ENCODE measurements at places on chromosomes 5 and 9. TPM values are rescaled to one million over a fixed set of nuclear protein-coding genes. Genes with fewer than 3 reads are reported as not detected.
A peak's percentile ranks its signal among the peaks of the same experiment; 100 is the strongest.

ANKRD31 gene
- 0.59 TPM for total RNA-seq

HAVCR1 gene
- not detected for total RNA-seq

CATSPER3 gene
- total RNA-seq: 0.74 TPM

SPARC gene
- total RNA-seq: 218 TPM

GRCh38 chr5:3862906-3863305, 267.3 kb downstream of the IRX1 start:
- no peaks in the 10 kb centered on the region for H3K36me3 ChIP-seq
- H3K27me3 ChIP-seq: no peaks in the 10 kb centered on the region
- DNase-seq: no peak
- no peak overlapping the region for H3K4me3 ChIP-seq
- no peak overlapping the region for H3K27ac ChIP-seq

GRCh38 chr5:58459146-58460001, 512 bp downstream of the PLK2 start:
- H3K27me3 ChIP-seq: peaks cover 8% of the 10 kb centered on the region
- peak overlapping the region; percentile 74 for H3K4me3 ChIP-seq
- H3K4me1 ChIP-seq: peaks cover 7% of the 10 kb centered on the region
- no peak overlapping the region for H3K27ac ChIP-seq
- peak; percentile 68 for DNase-seq

OSMR gene
- 2.3 TPM for total RNA-seq

GRCh38 chr5:173538654-173539053, 77.8 kb downstream of the BOD1 start:
- no peaks in the 10 kb centered on the region for H3K36me3 ChIP-seq
- DNase-seq: no peak
- no peaks in the 10 kb centered on the region for H3K4me1 ChIP-seq
- H3K27me3 ChIP-seq: no peaks in the 10 kb centered on the region
- no peak overlapping the region for H3K4me3 ChIP-seq

DNA sequence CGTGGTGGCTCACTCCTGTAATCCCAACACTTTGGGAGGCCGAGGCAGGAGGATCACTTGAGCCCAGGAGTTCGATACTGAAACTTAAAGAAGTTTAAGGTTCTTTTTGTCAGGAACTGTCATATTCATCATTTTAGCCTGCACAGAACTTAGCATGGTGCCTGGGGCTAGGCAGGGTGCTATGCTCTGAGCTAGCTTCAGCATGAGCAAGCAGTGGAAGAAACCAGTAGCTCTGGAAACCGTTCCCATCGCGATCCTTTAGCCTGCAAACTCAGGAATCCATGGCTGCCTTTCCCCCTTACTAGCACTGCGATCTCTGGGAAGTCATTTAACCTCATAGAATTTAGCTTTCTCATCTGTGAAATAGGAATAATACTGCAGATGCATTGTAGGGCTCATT, 80.4 kb downstream of the PTCH1 start:
- peaks cover 3% of the 10 kb centered on the region for H3K4me1 ChIP-seq
- DNase-seq: no peak

PGM5 gene
- not detected for total RNA-seq

SLC25A2 gene
- not detected for total RNA-seq

DNA sequence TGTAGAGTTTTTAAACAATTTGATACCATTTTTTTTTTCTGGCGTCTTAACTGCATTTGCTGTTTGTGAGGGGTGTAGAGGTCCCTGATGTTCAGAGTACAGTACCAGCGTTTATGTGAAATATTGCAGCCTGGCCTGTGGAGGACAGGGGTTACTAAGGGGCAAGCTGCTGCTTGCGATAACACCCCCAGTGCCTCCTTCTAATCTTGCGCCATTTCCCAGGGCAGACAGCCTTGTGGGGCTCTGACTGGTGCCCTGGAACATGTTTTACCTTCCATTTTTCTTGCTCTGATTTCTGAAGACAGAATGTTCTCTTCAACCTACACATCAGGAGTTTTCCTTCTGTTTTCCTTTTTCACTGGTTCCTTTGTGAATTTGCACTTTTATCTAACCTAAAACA, 142.9 kb downstream of the DOCK8 start:
- DNase-seq: no peak
- no peak overlapping the region for H3K4me3 ChIP-seq
- H3K36me3 ChIP-seq: no peaks in the 10 kb centered on the region
- H3K27ac ChIP-seq: no peak overlapping the region
- H3K27me3 ChIP-seq: no peaks in the 10 kb centered on the region

DNA sequence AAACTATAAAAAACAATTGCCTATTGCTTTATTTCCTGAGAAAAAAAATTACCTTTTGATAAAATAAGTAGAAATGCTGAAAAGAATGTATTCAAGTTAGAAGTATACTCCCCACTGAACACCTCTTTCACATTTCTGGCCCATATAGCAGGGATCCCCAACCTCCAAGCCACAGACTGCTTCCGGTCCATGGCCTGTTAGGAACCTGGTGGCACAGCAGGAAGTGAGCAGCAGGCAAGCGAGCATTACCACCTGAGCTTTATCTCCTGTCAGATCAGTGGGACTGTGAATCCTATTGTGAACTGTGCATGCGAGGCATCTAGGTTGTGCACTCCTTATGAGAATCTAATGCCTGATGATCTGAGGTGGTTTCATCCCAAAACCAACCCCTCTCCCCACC, 563.9 kb downstream of the RAB3C start:
- H3K27me3 ChIP-seq: no peaks in the 10 kb centered on the region
- H3K27ac ChIP-seq: no peak overlapping the region
- no peak for DNase-seq

C9orf50 gene
- total RNA-seq: not detected

GRCh38 chr9:6739218-6739617, 18.6 kb upstream of the KDM4C start:
- no peak overlapping the region for H3K4me3 ChIP-seq
- DNase-seq: peak; percentile 47
- H3K36me3 ChIP-seq: peaks cover 3% of the 10 kb centered on the region
- no peak overlapping the region for H3K27ac ChIP-seq
- no peaks in the 10 kb centered on the region for H3K4me1 ChIP-seq

Measured in GM23338 (cell line).